Transverse colon (tissue), 4 donors: ENCODE measurements at places on chromosomes 6 and 20. TPM values are rescaled to one million over a fixed set of nuclear protein-coding genes. Genes with fewer than 3 reads are reported as not detected.

PAX1 gene
- not detected for total RNA-seq

OPRL1 gene
- total RNA-seq: not detected

CARMIL1 gene
- total RNA-seq: 70.3 TPM

COX4I2 gene
- total RNA-seq: not detected

PRRT1 gene
- total RNA-seq: not detected

TXLNB gene
- 6.6 TPM for total RNA-seq

KIF25 gene
- total RNA-seq: not detected

HCK gene
- total RNA-seq: 10.8 TPM

- H3K4me1 ChIP-seq: no peaks in the 10 kb centered on the region
- no peak overlapping the region for H3K27ac ChIP-seq
- peaks cover 7% of the 10 kb centered on the region for H3K36me3 ChIP-seq
- no peak for DNase-seq
Observed at GRCh38 chr6:84167457-84167856, 60.0 kb downstream of the CEP162 start.

- no peak overlapping the region for H3K4me3 ChIP-seq
- H3K27ac ChIP-seq: no peak overlapping the region
- DNase-seq: no peak
- no peaks in the 10 kb centered on the region for H3K36me3 ChIP-seq
Observed at GRCh38 chr6:2412731-2413130, 167.3 kb upstream of the GMDS start.

DNA sequence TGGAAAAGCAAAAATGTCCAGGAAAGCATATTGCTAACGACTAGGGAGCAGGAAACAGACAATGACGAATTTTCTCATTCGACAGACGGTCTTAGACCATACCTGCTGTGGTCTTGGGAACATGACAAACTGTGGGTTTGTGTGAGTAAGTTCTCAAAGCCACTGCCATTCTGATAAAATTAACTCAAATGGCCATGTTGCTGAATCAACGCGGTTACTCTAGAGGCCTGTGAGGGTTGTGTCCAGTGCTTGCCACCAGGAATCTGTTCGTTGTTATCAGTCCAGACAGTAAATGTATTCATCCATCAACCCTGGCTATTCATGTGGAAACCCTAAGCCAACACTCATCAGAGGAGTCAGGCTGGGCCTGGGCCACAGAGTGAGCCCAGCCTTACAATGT lies 124.3 kb downstream of the MYLK4 start:
- no peaks in the 10 kb centered on the region for H3K36me3 ChIP-seq
- no peak overlapping the region for H3K27ac ChIP-seq
- peaks cover 8% of the 10 kb centered on the region for H3K4me1 ChIP-seq
- no peaks in the 10 kb centered on the region for H3K27me3 ChIP-seq
- DNase-seq: no peak
